ENCODE measurements at places on chromosomes 11 and 22. TPM values are rescaled to one million over a fixed set of nuclear protein-coding genes. Genes with fewer than 3 reads are reported as not detected.
A peak's percentile ranks its signal among the peaks of the same experiment; 100 is the strongest.

GRCh38 chr11:12704049-12704448, 29.8 kb downstream of the TEAD1 start:
- DNase-seq = no peak

C22orf31 gene
- not detected for polyA plus RNA-seq

SPTY2D1 gene
- polyA plus RNA-seq = 11.8 TPM

- no peak for DNase-seq
Observed at GRCh38 chr22:40419718-40420117, 49.3 kb downstream of the SGSM3 start.

DNA sequence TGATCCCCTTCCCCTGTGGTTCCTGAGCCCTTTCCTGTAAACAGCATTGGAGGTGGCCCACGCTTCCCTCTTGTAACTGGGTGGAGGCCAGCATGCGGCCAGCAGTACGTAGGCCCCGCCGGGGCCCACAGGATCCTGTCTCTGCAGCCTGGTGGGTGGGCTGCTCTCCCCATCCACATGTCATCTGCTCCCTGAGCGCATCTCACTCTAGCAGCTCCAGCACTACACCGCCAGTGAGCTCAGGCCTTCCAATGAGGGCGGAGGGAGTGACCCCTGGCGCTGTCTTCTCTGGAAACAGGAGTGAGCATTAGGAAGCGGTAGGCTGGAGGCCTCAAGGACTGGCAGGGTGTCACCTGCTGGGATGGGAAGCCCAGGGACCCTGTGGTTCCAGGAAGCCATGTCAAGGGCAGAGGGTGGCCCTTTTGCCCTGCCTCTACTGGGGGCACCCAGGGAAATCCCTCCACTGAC, 363.9 kb downstream of the TBC1D22A start:
- no peak for DNase-seq

DNA sequence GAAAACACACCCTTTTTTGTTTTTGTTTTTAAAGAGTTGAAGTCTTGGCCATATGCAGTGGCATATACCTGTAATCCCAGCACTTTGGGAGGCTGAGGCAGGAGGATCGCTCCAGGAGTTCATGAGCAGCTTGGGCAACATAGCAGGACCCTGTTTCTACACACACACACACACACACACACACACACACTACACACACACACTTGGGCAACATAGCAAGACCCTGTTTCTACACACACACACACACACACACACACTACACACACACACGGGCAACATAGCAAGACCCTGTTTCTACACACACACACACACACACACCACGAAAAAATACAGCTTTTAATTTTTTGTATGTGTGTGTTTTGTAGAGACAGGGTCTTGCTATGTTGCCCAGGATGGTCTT, 54.5 kb downstream of the HIPK3 start:
- DNase-seq = no peak

DNA sequence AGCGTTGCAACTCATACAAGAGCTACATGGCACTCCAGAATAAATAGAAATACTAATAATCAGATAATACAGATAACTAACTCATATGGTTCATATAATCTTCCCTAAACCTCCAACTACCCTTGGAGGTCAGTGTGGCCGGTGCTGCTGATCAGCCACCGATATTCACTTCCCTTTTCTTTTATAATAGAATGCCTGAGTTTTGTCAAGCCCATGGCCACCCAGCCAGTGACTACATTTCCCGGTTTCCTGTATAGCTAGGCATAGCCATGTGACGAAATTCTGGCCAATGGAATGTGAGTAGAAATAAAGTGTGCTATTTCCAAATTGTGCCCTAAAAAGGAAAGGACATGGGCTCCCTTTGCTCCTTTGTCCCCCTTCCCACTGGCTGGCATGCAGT, 5.9 kb upstream of the CAT start:
- DNase-seq = peak; percentile 70

ELF5 gene
- not detected for polyA plus RNA-seq

- DNase-seq = peak; percentile 4
Observed at GRCh38 chr22:25202290-25202921, 2.7 kb downstream of the CRYBB3 start.

Measured in CD14-positive monocyte (primary cell).